Ascending aorta (tissue), 2 donors: ENCODE measurements at places on chromosomes 2 and 18.

GRCh38 chr2:25700221-25700660 lies 26.9 kb upstream of the DTNB start:
- DNase-seq: no peak

DNA sequence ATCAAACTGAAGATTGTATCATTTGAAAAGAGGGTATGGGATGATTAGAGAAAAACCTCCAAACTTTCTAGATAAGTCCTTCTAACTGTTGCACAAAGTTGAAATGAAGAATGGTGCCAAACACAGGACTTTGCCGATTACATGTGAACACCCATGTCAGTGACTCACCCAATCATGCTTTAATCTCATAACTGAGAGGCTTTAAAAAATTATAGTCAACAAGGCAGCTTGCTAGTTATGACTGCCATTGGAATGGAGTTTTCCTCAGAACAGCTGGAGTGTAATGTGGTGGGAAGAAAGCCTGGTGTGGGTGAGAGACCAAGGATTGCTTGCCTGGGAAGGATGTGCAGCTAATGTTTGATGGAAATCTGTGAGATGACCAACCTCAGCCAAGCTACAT lies 98.2 kb upstream of the ALPP start:
- no peak for DNase-seq

DNA sequence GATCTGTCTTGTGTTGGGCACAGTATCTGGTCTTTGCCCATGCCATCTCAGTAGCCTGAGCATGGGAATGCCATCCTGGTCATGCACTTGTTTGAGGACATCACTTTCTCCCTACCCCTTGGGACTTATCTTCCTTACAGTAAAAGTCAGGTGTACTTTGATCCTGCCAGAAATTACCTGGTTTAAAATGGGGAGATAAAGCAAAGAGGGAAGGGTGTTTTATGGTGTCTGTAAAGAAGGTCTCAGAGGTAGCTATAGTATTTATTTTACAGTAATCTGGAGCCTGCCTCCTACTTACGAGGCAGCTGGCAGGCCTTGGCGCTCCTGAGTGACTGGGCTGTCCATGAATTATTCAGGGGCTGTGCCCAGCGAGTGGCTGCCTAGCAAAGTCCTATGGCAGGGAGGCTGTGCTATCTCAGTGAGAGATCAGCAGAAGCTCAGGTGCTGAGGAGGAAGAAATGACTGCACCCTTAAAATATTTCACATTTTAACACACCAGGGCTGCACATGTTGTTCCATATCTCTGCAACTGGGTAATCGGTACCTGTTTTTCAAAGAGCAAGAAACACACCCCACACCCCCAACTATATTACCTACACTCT lies 93.9 kb downstream of the SPTBN1 start:
- no peak for DNase-seq

- DNase-seq: no peak
Observed at GRCh38 chr2:84486441-84487115, 27.5 kb upstream of the SUCLG1 start.

- DNase-seq: no peak
Observed at GRCh38 chr18:3060667-3061580, 48.0 kb upstream of the LPIN2 start.

DNA sequence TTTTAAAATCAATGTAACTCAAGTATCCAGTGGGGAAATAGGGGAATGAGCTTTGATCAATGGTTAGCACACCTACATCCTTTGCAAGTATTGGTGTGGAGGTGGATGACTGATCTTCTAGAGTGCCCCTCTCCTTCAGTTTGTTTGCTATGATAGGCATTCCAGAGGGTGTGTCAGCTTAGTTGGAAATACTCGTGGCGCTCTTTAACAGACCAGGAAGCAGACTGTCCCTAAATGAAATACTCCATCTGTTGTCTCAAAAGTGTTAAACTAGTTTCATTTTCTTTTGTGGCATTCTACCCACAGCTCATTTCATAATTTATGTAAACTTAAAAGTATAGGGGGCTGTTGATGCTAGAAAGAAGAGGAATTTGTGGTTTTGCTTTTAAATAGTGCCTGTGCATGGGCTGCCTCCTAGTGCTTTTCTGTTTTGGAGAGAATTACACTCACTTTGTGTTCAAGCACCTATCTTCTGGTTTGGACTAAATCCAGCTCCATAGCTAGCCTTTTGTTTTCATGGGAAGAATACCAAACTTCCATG lies 66.2 kb downstream of the STAT1 start:
- no peak for DNase-seq
